ENCODE measurements at places on chromosomes 6 and 20. TPM values are rescaled to one million over a fixed set of nuclear protein-coding genes. Genes with fewer than 3 reads are reported as not detected.

- DNase-seq: no peak
Observed at GRCh38 chr6:139364982-139365379, 9.5 kb downstream of the CITED2 start.

Gene LGSN
- total RNA-seq: 13.2 TPM

- no peak for DNase-seq
Observed at GRCh38 chr20:47487175-47487917, 14.3 kb upstream of the NCOA3 start.

Gene SLA2
- 0.58 TPM for total RNA-seq

Gene CLPSL1
- not detected for total RNA-seq

- DNase-seq: no peak
Observed at GRCh38 chr20:53021934-53022333, 49.8 kb downstream of the TSHZ2 start.

Gene VWA7
- total RNA-seq: 10.1 TPM

DNA sequence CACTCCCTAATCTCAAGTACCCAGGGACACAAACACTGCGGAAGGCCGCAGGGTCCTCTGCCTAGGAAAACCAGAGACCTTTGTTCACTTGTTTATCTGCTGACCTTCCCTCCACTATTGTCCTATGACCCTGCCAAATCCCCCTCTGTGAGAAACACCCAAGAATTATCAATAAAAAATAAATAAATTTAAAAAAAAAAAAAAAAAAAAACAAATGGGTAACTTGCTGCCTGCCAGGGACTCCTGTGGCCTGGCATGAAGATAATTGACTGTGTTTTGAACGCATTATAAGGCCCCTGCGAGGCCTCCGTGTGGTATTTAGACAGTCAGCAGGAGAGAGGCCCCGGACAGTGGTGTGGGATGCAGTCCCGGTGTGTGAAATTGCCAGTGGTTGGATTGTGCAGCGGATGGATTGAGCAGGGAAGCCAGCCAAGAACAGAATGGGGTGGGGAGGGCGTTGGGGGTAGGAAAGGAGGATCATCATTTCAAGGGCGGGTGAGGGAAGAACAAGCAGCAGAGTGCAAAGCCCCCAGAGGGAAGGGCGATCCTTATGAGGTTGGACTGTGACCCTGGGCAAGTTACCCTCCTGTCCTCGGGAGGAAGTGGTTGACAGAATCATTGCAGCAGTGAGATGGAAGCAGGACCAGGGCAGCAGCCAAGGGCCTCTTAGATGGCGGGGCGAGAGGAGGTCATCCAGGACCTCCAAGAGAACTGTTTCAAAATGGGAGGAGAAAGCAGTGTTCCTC is 43.3 kb downstream of the PPARD start:
- peak; percentile 27 for DNase-seq

Gene BPIFB2
- 0.35 TPM for total RNA-seq

DNA sequence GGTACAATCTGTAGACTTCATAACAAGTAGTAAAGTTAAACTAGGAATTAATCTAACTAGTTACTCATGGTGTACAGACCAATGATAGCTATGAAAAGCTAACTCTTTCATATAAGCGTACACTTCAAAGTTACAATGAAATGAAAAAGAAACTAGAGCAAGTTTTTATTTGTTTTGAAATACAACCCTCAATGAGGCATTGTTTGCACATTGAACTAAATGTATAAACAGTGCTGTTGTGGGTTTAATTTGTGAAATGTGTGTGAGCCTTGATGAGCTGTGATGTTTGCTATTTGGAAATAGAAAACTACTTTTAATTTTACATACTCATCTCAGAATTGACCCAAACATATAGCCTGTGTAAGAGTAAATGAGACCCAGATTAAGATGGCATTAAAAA is 11.1 kb upstream of the EYA4 start:
- no peak for DNase-seq

DNA sequence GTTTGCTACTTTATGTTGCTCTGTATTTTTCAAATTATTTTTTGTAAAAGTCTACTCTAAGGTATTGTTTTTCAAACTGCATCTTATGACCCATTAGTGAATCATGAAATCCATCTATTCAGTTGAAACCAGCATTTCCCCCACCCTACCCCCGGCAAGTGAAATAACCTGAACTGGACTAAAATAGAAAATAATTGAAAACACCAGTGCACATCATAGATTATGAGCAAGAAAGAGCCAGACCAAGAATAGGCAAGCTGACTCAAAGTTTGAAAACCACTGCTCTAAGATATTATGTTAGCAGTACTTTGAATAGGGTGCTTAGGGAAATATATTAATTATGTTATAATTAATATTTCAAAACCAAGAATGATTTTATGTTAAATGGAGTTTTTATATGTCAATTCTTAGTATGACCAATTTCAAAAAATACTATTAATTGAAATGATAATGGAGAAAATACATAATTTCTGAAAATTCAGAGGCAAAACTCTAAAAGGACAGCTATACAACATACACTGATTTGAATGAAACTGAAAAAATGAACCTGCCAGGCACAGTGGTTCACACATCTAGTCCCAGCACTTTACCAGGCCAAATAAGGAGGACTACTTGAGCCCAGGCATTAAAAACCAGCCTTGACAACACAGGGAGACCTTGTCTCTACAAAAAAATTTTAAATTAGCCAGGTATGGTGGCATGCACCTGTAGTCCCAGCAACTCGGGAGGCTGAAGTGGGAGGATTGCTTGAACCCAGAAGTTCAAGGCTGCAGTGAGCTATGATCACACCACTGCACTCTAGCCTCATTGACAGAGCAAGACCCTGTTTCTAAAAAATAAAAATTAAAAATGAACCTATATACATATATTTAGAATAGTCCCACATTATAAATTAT is 112.0 kb downstream of the CDK19 start:
- no peak for DNase-seq

GRCh38 chr6:42694586-42694985 is 27.8 kb downstream of the PRPH2 start:
- DNase-seq: no peak

DNA sequence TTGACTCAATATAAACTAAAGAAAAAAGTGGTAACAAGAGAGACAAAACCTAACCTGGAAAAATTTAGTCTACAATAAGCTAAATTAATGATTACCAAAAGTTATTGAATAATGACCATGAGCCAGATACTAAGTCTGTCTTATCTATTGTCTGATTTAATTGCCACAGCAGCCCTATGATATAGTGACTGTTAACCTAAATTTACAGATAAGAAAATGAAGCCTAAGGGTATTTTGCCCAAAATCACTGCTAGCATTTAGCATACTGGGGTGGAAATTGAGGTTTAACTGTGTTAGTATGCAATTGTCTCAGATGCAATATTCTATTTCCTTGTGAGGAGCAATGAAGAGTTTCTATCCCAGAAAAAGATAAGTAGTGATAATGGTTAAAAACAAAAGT is 361.0 kb upstream of the EYS start:
- no peak for DNase-seq

DNA sequence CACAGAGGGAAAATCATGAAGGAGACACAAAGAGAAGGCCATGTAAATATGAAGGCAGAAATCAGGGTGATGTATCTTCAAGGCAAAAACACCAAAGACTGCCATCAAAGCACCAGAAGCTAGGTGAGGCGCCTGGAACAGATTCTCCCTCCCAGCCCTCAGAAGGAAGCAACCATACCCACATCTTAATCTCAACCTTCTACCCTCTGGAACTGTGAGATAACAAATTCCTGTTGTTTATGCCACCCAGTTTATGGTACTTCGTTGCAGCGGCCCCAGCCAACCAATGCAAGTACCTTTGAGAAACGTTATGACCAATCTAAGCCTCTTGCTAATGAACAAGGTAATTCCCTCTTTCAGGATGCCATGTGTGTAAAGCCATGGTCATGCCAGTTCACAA is 66.2 kb upstream of the STXBP5 start:
- DNase-seq: no peak

Measured in colonic mucosa (tissue), 4 donors.